Stimulated activated CD4-positive, alpha-beta T cell treated with anti-CD3 and anti-CD28 coated beads, Interleukin-4, amount 100 ng/mL, for 48 hours (primary cell): ENCODE measurements at places on chromosomes 16 and 17.

GRCh38 chr17:38326996-38327792 is 16.6 kb downstream of the GPR179 start:
- DNase-seq, result no peak

DNA sequence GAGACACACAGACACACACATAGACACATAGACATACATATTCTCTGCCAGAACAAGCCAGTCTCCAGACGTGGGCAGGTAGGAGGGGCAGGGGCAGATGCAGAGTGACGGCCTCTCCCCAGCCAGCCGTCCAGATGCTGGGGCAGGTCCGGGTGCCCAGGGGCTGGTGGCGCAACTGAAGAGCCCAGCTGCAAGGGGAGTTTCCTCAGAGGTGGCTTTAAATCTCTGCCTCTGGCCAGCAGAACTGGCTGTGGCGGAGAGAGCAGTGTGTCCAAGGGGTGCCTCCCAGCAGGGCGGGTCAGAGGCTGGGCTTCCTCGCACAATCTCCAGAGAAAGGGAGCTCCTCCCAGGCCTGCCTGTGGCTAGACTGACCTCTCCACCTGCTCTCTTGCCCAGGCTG is 9.4 kb upstream of the GCGR start:
- DNase-seq, result no peak

DNA sequence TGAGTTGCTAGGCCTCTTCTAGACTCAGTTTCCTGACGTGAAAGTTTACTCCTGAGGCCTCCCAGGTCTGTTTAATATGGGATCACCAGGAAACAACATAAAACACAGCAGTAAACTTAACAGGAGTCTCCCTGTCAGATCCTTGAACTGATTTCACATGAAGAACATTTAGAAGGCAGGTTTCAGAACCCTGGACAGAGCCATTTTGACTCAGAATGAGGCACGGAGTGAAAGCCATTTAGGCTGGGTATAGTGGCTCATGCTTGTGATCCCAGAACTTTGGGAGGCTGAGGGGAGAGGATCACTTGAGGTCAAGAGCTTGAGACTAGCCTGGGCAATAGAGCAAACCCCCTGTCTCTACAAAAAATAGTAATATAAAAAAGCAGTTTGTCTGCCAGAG is 289.1 kb downstream of the CA10 start:
- no peak for DNase-seq

GRCh38 chr17:61361084-61361483 is 38.6 kb upstream of the TBX2 start:
- DNase-seq, result no peak

- DNase-seq, result no peak
Observed at GRCh38 chr17:68425979-68426378, 31.3 kb downstream of the WIPI1 start.

GRCh38 chr16:990516-991291 is 9.1 kb downstream of the SOX8 start:
- no peak for DNase-seq

DNA sequence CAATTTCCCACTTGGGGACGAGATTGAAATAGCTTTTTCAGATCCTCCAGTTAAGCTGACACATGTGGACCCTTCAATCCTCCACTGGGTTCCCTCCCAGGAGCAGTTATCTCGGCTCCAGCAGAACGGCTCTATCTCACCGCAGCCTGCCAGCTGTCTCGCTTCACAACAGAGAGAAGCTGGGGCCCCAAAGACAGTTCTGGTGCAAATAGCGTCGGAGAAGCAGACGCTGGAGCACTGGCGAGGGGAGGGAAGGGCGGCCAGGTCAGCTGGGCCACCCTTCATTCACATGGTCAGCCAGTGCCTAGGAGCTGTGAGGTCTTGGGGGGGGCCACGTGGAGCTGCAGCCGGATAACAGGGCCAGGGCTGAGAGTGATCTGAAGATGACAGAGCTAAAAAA is 141.3 kb upstream of the SDK2 start:
- no peak for DNase-seq

- DNase-seq, result no peak
Observed at GRCh38 chr17:34584805-34585416, 5.5 kb downstream of the TMEM132E start.

GRCh38 chr17:44777394-44778348 is 18.9 kb downstream of the ADAM11 start:
- no peak for DNase-seq

DNA sequence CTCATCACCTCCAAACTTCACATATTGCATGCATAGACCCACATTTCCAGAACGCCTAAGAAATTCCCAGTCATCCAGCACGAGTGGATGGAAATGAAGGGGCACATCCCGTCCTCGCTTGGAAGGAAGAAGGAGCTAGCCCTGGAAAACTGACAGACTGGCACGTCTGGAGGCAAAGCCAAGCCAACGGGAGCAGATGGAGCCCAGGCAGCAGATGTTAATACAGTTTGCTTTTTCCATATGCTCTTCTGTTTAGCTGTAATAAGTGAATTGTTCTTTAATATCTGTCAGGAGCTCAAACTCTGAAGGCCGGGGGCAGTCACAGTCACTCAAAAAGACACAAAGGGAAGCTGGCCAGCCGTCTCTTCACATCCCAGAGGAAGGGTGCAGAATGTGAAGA is 187.7 kb downstream of the XYLT1 start:
- no peak for DNase-seq

- DNase-seq, result no peak
Observed at GRCh38 chr16:3049921-3050481, 3.6 kb downstream of the MMP25 start.

DNA sequence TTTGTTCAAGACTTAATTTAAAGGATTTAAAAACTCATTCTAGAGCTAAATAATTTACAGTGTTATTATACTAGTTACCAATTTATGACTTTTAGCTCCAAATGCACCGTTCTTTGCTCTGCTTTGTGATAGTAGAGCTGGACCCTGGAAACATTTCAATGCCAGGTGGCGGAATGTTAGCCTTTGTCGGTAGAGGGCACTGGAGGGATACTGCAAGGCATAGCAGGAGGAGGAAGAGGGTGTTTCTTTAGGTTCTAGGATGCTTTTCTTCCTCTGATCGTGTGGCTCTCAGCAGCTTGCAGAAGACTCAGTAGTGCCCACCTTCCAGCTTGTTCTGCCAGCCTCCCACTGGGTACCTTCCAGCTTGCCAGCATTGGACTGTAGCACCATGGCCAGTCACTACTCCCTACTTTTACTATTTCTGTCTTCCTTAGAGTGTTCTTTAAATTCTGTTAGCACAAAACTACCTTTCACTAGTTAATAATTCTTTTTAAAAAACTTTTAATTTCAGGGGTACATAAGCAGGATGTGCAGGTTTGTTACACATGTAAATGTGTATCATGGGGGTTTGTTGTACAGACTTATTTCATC is 325.3 kb downstream of the UTP18 start:
- no peak for DNase-seq

DNA sequence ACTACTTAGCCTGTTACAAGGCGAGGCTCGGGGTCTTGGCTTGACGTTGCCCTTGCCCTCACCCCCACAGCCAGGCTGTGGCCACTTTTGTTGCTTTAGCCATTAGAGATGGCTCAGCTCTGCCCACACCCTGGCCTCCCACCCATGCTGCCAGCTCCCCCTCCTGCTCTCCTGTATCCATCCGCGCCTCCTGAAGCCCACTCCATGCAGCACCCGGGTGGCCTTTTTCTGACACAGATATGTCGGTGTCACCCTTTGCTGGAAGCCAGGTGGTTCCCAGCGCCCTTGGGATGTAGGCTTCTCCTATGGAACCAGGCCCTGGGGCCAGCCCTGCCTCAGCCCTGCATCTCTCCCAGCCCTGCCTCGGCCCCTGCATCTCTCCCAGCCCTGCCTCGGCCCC is 9.7 kb downstream of the TSC2 start:
- DNase-seq, result no peak

GRCh38 chr17:77527409-77527808 is 386.6 kb downstream of the SEC14L1 start:
- no peak for DNase-seq

- no peak for DNase-seq
Observed at GRCh38 chr17:81022344-81022676, 12.6 kb upstream of the BAIAP2 start.

DNA sequence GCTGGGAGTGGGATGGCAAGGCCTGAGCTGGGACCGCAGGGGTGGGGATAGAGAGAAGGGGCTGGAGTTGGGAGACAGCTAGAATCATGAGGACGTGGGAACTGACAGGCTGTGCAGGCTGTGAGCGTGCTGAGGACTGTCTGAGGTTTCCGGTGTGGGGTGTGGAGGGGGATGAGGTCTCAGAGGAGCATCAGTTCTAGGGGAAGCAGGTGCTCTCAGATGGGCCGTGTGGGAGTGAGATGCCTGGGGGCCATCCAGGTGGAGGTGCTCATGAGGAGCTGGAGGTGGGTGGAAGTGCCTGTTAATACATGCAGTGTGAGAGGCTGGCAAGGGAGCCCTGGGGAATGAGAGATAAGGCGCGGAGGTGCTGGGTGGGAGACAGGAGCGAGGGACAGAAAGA is 27.2 kb downstream of the HASPIN start:
- DNase-seq, result no peak

GRCh38 chr17:73591296-73592078 is 52.8 kb downstream of the SDK2 start:
- no peak for DNase-seq

DNA sequence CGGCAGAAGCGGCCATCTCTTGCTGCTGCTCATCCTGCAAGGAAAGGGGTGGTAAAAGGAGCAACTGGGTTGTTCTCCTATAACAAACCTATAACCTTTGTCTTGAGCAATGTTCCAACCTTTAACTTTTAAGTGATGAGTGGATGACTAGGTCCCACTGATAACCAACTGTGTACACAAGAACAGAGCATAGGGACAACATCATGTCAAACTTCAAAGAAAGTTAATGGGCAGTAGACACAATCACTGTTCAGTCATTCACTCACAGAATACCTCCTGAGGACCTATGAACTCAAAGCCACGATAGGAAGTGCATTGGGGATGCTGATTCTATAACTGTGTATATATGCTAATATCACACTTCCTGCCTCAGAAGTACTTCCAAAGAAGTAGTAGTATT is 21.6 kb downstream of the CFAP97D1 start:
- DNase-seq, result no peak

DNA sequence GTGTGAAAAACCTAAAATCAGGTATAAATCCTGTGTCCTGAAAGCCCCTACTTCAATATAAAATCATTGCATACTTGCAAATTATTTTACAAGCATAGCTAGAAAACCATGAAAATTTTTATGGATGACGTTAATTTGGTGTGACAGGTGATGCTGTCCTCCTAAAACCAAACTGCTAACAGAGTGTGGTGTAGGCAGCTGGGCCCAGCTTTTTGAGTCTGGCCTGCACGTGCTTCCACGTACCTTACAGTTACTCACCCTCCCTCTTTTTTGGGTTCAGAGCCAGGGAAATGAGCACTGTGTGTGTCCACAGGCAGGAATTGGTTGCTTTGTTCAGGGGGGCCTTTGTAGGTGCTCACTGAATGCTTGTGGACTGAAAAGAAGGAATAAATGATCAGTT is 36.4 kb downstream of the CLEC16A start:
- no peak for DNase-seq

- no peak for DNase-seq
Observed at GRCh38 chr17:76735006-76735405, 2.1 kb downstream of the SRSF2 start.

DNA sequence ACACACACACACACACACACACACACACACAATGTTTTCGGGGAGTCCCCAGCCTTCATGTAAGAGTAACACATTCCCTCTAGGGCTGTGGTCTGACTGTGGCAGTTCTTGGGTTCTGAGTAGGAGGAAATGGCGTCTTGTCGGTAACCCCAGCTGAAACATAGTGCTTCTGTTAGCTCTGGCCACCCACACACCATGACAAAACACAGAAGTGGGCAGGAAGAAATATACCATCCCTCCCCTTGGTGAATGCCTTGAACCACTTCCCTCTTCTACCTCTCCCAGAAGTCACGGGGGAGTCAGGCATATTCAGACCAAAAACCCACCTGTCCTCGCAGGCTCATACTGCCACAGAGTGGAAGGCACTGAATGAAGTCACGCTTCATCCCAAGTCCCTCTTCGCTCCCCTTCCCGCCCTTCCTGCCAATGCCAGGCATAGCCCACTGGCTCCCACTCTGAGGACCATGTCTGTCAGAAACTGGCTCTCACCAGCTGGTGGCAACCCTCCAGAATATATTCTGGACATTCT is 11.5 kb downstream of the SLC35B1 start:
- peak; percentile 53 for DNase-seq

DNA sequence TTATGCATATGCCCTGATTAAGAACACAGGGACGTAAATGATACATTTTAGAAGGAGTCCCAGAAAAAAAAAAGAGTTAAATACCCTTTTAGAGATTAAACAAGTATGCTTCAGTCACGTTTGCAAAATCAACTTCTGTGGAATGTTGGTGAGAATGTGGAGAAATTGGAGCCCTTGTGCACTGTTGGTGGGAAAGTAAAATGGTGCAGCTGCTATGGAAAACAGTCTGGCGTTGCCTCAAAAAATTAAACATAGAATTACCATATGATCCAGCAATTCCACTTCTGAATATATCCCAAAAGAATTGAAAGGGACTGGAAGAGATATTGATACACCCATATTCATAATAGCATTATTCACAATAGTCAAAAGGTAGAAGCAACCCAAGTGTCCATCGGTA is 26.5 kb downstream of the RHBDL3 start:
- DNase-seq, result no peak

- no peak for DNase-seq
Observed at GRCh38 chr16:72932050-72932449, 115.9 kb downstream of the ZFHX3 start.

GRCh38 chr16:29959293-29959692 is 2.6 kb upstream of the TMEM219 start:
- DNase-seq, result no peak

DNA sequence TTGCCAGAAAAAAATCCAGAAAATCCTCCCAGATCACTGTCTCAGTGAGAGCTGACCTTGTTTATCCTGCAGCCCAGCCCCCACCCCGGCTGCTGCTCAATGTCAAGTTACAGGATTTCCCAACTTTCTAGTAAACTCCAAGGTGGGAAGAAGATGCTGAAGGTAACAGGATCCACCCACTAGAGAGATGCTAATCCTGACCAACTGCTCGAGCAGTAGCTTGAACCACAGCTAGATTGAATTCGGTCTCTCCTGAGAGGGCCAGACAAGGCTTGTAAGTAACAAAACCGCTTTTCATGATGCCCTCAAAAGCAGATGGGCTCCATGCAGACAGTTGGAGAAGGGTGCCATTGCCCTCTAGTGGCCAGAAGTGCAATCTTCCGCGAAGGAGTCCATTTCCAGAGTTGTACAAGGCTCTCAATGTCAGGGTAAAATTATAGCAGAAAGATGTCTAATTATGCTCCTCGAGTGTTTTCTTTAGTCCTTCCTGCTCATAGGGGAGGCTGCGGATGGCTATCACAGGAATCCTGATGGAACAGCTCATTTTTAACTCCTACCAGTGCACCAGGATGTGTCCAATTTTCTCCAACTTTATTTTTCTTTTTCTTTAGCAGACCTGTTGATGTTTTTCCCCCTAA is 3.9 kb downstream of the CDH11 start:
- DNase-seq, result peak; percentile 11

GRCh38 chr17:34400301-34400931 is 37.4 kb upstream of the CCL1 start:
- no peak for DNase-seq

DNA sequence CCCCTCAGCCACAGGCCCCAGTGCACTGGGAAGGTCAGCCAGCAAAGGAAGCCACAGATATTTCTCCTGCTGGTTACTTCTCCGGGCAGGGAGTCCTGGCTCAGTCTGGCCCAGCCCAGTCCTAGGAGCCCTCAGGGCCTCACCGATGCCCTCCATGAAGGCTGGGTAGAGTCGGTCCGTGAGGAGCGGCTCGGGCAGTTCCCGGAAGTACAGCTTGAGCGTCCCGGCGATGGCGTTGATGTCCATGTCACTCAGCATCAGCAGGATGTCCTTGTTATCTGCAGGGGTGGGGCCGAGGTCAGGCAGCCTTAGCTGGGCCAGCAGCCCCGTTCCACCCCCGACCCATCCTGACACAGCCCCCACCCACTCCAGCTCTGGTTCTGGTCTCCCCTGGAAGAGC is 13.7 kb downstream of the TIMM22 start:
- DNase-seq, result no peak
